ENCODE measurements at places on chromosomes 7 and 10. TPM values are rescaled to one million over a fixed set of nuclear protein-coding genes. Genes with fewer than 3 reads are reported as not detected.

SSMEM1 gene
- total RNA-seq = not detected

GDF10 gene
- total RNA-seq = 1.5 TPM

DNA sequence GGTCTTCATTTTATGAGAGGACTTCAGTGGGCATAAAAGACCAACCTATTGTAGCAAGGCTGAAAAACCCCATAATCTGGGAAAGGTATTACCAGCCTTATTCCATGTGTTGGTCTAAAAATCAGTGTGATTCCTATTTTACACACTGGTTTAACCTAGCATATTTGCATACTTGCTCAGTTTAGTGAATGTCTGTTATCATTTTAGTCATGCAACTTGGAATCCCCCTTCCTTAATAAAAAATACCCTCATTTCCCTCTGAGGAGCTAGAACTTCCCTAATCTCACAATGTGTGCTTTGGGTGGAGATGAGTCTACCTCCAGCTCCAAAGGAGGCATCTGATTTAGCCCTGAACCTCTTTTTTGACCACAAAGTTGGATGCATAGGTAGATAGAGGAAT is 312.8 kb upstream of the SORCS1 start:
- no peak for DNase-seq
- H3K4me1 ChIP-seq = no peaks in the 10 kb centered on the region
- H3K27me3 ChIP-seq = no peaks in the 10 kb centered on the region
- no peak overlapping the region for H3K4me3 ChIP-seq
- H3K36me3 ChIP-seq = no peaks in the 10 kb centered on the region

GRCh38 chr7:88243345-88243909 is 23.6 kb upstream of the SRI start:
- no peak overlapping the region for H3K27ac ChIP-seq
- no peak overlapping the region for H3K4me3 ChIP-seq
- H3K27me3 ChIP-seq = peaks cover 13% of the 10 kb centered on the region
- no peaks in the 10 kb centered on the region for H3K4me1 ChIP-seq

DNA sequence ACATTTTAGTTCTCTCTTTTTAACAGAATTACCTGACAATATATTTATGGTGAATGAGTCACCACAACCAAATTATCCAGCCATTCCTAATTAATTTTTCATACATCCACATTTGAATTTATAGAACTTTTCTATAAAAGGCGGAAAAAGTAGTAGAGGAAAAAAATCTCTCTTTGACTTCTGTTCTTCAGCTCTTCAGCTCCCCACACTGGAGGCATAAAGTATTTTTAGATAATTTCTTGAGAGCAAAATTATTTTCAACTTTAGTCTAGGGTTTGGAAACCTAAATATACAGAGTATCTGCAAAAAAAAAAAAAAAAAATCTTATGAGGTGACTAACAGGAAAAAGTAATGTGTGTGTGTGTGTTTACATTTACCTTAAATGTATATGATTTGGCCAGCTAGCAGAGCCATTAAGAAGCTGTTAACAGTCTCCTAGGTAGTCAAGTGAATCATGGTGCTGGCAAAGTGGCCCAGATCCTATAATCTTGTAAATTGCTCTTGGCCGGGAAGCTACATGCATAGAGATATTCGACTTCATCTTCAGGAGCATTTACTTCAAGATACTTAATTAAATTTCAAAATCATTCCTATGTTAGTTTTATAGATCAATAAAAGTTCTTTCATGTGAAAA is 383.1 kb upstream of the STEAP1 start:
- H3K36me3 ChIP-seq = no peaks in the 10 kb centered on the region
- DNase-seq = no peak
- H3K4me3 ChIP-seq = no peak overlapping the region
- H3K27ac ChIP-seq = no peak overlapping the region

- peak overlapping the region; percentile 82 for H3K27ac ChIP-seq
- peak; percentile 74 for DNase-seq
- peaks cover 36% of the 10 kb centered on the region for H3K4me1 ChIP-seq
- peak overlapping the region; percentile 78 for H3K4me3 ChIP-seq
- H3K36me3 ChIP-seq = no peaks in the 10 kb centered on the region
Measured at GRCh38 chr7:157568770-157569584, 232.2 kb downstream of the DNAJB6 start.

DNA sequence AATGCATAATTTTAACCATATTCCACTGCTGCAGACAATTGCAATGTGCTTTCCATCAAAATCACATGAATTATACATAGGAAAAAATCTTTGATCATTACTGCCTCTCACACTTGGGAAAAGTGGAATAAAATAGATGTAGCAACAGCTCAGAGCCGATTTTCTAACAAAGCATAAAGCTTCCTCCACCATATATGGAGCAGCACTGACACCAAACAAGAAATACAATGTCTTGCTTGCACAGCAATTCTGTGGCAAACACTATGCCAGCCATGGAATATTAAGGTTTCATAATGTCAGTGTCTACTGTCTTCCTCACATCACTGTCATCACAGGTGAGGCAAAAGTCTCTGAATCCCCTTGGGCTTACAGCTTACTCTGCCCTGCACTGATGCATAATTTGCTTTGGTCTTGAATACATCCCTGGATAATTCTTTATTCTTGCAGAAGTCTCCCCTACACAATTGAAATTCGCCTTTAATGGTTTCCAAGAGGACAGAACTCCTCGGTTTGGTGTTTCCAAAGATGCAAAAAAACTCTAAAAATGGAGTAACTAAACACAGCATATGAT is 198.5 kb downstream of the CACNA2D1 start:
- DNase-seq = no peak
- H3K4me3 ChIP-seq = no peak overlapping the region
- H3K36me3 ChIP-seq = no peaks in the 10 kb centered on the region
- H3K27me3 ChIP-seq = no peaks in the 10 kb centered on the region
- no peak overlapping the region for H3K27ac ChIP-seq

GRCh38 chr7:93622036-93623033 is 47.8 kb upstream of the CALCR start:
- H3K4me3 ChIP-seq = no peak overlapping the region
- H3K4me1 ChIP-seq = no peaks in the 10 kb centered on the region
- no peaks in the 10 kb centered on the region for H3K36me3 ChIP-seq
- peaks cover 1% of the 10 kb centered on the region for H3K27me3 ChIP-seq
- no peak for DNase-seq

GRCh38 chr7:65839846-65840245 is 33.0 kb upstream of the VKORC1L1 start:
- peaks cover 4% of the 10 kb centered on the region for H3K4me1 ChIP-seq
- H3K36me3 ChIP-seq = no peaks in the 10 kb centered on the region
- DNase-seq = no peak
- H3K27ac ChIP-seq = no peak overlapping the region
- H3K27me3 ChIP-seq = no peaks in the 10 kb centered on the region

DNA sequence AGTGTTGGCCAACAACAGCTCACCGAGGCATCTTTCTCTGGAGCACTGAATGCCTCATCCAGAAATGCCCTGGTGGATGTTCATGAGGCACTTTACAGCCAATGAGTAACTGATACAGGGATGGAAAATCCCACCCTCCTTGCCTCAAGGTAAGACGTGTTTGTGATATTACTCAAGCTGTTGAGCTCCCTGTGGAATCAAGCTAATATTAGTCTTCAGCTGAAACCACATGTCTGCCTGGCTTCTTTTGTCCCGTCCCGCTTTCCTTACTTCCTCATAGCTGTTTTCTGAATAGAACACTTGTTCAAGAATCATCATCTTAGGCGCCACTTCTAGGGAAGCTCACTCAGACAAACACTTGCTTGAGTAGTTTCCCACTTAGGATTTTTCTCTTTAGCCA is 422.4 kb downstream of the INHBA start:
- H3K27me3 ChIP-seq = no peaks in the 10 kb centered on the region
- H3K36me3 ChIP-seq = no peaks in the 10 kb centered on the region
- DNase-seq = no peak
- H3K4me1 ChIP-seq = no peaks in the 10 kb centered on the region
- H3K4me3 ChIP-seq = no peak overlapping the region

- H3K27me3 ChIP-seq = no peaks in the 10 kb centered on the region
- no peak for DNase-seq
- peaks cover 68% of the 10 kb centered on the region for H3K36me3 ChIP-seq
- no peak overlapping the region for H3K4me3 ChIP-seq
- no peak overlapping the region for H3K27ac ChIP-seq
Measured at GRCh38 chr7:92727755-92728154, 108.6 kb downstream of the CDK6 start.
